ENCODE measurements at places on chromosomes 12 and 14.

DNA sequence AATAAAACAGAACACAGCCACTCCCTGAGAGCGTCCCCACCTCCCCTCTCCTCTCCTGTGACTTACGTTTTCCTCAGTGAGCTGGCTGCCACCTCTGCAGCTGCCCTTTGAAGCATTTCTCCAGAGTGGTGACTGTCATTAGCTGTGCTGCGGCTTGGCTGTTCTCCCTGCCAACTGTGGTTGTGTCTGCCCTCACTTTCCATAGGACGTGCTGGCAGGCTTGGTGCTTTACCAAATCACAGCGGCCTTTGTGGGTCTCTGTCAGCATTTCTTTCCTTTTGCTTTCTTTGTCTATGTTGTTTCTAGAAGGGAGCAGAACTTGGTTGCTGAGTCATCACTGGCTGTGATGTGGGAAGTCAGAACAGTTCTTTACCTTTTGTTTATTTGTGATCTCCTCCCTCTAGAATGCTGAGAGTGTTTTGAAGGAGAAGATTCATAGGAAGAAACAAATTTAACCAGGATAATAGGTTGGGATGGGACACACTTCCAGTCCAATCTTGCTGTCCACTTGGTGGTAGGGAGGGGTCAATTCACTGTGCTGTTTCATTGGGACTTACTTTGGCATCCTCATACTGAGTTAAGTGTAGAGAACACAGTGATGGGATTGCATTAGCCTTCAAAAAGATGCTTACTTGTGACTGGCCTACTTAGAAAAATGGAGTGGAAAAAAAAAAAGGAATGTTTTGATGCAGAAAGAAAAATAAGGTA, 88.2 kb downstream of the TMX1 start:
- H3K27ac ChIP-seq, result peak overlapping the region; percentile 43
- H3K36me3 ChIP-seq, result no peaks in the 10 kb centered on the region
- DNase-seq, result no peak

DNA sequence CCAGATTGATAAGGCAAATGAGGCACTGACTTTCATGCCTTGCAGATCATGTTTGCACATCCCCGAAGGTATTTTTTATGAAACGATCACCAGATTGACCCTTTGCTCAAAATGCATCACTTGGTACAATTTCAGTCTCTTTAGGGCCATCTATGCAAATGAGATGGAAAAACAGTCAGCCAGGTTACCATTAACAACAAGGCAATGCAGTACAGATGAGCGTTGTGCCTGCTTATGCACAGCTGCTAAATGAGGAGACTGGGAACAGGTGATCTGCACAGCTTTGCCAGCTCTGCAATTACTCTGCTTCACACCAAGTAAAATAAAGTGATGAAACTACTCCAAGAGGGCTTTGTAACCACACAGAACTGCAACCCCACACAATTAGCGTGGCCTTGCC, 26.1 kb upstream of the PLEKHG7 start:
- H3K36me3 ChIP-seq, result no peaks in the 10 kb centered on the region
- H3K4me1 ChIP-seq, result no peaks in the 10 kb centered on the region
- no peak overlapping the region for H3K4me3 ChIP-seq
- no peaks in the 10 kb centered on the region for H3K27me3 ChIP-seq

DNA sequence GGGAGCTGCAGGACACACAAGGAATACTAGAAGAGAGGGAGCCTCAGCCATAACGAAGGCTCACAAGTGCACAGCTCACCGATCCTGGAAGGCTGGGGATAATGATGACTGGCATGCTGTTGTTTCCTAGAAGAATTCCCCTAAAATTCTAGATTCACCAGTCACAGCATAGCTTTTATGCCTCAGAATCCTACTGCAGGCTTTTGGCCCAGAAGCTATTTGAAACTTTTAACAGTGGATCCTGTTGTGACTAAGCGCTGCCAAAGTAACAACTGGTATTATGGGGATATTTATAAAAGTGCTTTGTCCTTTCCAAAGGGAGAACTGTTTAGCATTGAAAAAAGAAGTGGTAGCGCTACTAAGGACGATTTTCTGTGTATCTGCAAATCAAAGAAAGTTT, 214.1 kb upstream of the PELI2 start:
- H3K4me1 ChIP-seq, result no peaks in the 10 kb centered on the region
- no peak overlapping the region for H3K27ac ChIP-seq
- no peak overlapping the region for H3K4me3 ChIP-seq
- no peaks in the 10 kb centered on the region for H3K27me3 ChIP-seq
- no peaks in the 10 kb centered on the region for H3K36me3 ChIP-seq

DNA sequence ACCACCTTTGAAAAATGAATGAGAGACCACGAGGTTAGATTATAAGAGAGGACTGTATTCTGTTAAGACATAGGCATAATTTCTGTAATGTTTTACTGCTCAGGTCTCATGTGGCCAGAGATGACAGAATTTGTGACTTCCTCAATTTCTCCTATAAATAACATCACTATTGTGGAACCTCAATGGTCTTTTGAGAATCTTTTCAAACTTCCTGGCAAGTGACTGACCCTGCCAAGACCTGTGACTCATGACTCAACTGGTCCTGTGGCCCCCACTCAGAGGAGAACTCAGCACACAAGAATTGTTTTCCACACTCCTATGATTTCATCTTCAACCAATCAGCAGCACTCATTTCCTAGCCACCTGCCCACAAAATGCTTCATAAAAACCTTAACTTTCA, 508.2 kb upstream of the ATP2B1 start:
- no peak overlapping the region for H3K4me3 ChIP-seq
- DNase-seq, result no peak
- peaks cover 5% of the 10 kb centered on the region for H3K4me1 ChIP-seq
- H3K36me3 ChIP-seq, result no peaks in the 10 kb centered on the region

DNA sequence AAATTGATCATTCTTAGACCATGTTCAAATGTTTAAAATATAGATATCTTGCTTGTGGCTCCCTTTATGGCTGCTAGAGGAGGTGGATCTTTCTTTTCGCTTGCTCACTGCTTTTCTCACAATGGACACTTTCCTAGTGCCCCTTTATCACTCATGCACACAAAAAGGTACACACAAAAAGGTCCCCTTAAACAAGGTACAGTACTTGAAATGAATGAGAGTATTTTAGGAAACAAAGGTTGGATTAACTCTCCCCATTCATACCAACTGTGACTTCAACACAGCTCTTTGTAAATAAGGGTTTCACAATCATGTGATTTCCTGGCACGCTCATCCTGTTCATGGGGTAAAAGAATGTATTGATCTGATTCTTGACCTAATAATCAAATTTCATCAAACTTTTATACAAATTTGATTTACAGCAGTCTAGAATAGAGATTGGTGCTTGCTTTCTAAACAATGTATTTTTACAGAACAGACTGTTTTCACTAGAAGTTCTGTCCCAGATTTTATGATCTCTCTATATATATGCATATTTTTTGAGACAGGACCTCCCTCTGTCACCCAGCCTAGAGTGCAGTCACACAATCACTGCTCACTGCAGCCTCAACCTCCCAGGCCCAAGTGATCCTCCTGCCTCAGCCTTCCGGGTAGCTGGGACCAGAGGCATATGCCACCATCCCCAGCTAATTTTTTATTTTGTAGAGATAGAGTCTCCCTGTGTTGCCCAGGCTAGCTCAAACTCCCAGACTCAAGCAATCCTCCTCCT, 34.4 kb upstream of the EPS8 start:
- no peak overlapping the region for H3K27ac ChIP-seq
- DNase-seq, result no peak
- H3K4me3 ChIP-seq, result no peak overlapping the region
- no peaks in the 10 kb centered on the region for H3K36me3 ChIP-seq
- no peaks in the 10 kb centered on the region for H3K4me1 ChIP-seq
- no peaks in the 10 kb centered on the region for H3K27me3 ChIP-seq

DNA sequence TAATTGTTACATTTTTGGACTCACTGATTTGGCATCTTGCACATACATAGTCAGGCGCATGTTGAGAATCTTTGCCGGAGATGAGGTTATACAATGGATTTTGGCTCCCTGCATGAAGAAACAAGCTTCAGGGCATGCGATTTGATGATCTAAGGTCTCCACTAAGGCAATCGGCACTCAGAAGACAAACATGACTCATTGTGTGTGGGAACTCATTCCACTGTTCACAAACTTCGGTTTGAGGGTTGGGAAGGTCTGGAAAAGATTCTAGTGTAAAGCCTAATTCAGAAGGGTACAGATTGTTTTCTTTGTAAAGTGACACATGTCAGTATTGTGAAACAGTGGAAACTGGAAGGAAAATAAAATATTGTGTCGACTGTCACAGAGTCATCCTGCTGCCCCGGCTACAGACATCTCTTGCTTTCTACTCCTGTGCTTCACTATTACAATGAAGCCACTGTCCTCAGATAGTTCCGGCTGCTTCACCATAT, 192.6 kb upstream of the HMGA2 start:
- DNase-seq, result peak; percentile 6
- no peaks in the 10 kb centered on the region for H3K27me3 ChIP-seq
- no peak overlapping the region for H3K4me3 ChIP-seq

DNA sequence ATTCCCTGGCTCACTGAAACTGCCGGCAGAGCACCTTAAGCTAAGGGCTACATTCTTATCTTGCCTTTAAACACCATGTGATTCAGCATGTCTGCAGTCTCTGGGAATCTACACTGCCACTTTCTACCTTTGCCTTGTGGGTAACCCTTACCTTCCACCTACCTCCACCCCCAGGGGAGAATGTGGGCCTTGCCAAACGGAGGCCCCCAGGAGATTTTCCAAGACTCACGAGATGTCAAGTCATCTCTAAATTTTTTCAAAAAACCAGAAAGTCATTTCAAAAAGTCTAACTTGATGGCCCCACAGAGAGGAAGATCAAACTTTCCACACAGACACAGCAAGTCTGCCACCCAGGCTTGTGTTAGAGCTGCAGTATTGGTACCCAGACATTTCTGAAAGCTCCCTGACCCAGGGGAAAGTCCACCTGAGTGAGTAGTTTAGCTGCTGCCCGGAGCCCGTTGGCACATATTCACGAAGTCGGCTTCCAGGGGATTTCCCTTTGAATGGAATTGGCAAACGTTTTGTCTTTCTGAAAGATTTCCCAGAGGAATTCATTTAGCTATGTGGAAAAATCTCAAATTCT, 4.7 kb upstream of the PSMA6 start:
- DNase-seq, result no peak
- H3K27ac ChIP-seq, result no peak overlapping the region
- H3K27me3 ChIP-seq, result no peaks in the 10 kb centered on the region
- H3K36me3 ChIP-seq, result no peaks in the 10 kb centered on the region
- no peak overlapping the region for H3K4me3 ChIP-seq

DNA sequence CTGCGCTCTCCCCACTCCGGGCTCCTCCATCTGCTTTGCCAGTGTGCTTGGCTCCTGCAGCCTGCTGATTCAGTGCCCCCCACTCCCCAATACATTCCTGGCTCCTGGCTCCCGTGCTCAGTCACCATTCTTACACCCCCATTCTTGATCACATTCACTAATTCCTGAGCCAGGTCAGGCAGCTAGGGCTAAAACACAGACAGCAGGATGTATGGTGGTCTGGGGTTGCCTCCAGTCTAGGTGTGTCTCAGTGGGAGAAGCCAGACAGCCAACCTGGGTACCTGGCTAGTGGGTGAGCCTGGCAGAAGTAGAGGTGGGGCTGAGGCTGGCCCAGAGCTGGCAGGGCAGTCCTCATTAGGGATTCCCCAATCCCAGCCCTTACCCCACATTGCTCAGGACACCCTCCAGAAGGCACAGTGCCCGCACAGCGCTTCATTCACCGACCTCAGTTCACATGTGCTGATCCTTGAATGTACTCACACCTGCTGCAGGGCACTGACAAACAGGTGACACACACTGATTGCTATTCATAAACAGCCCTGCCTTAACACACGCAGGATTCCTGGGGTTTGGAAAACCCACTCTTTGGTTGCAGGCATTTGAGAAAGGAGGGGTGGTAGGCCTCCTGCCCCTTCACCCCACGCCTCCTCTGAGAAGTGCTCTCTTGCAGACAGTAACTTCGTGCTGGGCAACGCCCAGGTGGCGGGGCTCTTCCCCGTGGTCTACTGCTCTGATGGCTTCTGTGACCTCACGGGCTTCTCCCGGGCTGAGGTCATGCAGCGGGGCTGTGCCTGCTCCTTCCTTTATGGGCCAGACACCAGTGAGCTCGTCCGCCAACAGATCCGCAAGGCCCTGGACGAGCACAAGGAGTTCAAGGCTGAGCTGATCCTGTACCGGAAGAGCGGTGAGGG, 1.7 kb downstream of the KCNH3 start:
- no peak overlapping the region for H3K27ac ChIP-seq
- peaks cover 9% of the 10 kb centered on the region for H3K4me1 ChIP-seq
- H3K4me3 ChIP-seq, result no peak overlapping the region
- no peaks in the 10 kb centered on the region for H3K36me3 ChIP-seq
- H3K27me3 ChIP-seq, result peaks cover 9% of the 10 kb centered on the region

DNA sequence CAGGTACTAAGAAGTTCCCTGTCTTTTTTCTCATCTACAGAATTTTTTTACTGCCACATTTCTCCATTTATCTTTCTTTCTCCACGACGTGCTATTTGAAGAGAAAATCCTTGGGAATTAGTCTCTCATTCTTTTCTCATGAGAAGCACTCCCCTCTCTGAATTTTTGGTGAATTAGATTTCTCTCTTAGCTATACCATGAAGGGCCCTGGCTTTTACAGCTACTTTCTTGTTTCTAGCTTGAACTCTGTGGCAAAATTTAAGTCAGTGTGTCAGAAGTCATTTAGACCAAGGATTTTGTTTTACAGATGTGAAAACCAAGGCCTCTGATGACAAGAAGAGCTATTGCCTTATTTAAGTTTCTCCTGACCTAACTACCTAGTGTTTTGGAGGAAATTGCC, 213.1 kb downstream of the AEBP2 start:
- no peak for DNase-seq
- H3K27ac ChIP-seq, result peak overlapping the region; percentile 23
- peaks cover 18% of the 10 kb centered on the region for H3K4me1 ChIP-seq
- no peaks in the 10 kb centered on the region for H3K36me3 ChIP-seq

DNA sequence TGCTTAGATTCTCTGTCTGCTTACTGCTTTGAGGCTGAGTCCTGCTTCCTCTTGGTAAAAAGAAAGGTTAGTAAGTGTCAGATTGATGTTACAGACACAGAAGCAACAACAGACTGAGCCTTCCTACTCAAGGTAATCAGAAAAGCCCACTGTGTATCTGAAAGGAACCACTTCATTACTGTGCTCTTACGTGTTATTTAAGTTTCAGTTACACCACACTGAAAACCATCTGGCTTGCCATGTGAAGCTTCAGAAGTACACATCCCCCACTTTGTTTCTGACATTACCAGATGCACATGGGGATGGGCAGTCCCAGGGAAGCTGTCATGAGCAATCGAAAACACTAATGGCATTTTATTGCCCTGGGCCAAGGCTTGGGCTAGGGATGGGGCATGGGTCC, 1290.1 kb downstream of the AACS start:
- H3K36me3 ChIP-seq, result no peaks in the 10 kb centered on the region
- no peak for DNase-seq
- H3K4me1 ChIP-seq, result no peaks in the 10 kb centered on the region
- H3K4me3 ChIP-seq, result no peak overlapping the region
- H3K27me3 ChIP-seq, result no peaks in the 10 kb centered on the region
